Activated CD4-positive, alpha-beta T cell treated with anti-CD3 and anti-CD28 coated beads, Interleukin-2, amount 10 ng/mL, durations not matched to agents 7 days and 5 days (primary cell): ENCODE measurements at places on chromosomes 3 and 15. TPM values are rescaled to one million over a fixed set of nuclear protein-coding genes. Genes with fewer than 3 reads are reported as not detected.

KLHL6 gene
- total RNA-seq = 40.4 TPM

PAK6 gene
- 0.35 TPM for total RNA-seq

LEKR1 gene
- total RNA-seq = 0.47 TPM

ISL2 gene
- 0.54 TPM for total RNA-seq

ABHD17C gene
- 4.0 TPM for total RNA-seq

SMCO1 gene
- total RNA-seq = not detected

MKRN3 gene
- 3.4 TPM for total RNA-seq

ITIH3 gene
- total RNA-seq = not detected

NEK10 gene
- total RNA-seq = 0.56 TPM

PML gene
- 122 TPM for total RNA-seq

AKAP13 gene
- total RNA-seq = 181 TPM

CLDN16 gene
- total RNA-seq = not detected
